ENCODE measurements at places on chromosomes 4 and X.

- no peak for DNase-seq
These were observed 5.8 kb upstream of the TMEM31 start for GRCh38 chrX:103704863-103705262.

DNA sequence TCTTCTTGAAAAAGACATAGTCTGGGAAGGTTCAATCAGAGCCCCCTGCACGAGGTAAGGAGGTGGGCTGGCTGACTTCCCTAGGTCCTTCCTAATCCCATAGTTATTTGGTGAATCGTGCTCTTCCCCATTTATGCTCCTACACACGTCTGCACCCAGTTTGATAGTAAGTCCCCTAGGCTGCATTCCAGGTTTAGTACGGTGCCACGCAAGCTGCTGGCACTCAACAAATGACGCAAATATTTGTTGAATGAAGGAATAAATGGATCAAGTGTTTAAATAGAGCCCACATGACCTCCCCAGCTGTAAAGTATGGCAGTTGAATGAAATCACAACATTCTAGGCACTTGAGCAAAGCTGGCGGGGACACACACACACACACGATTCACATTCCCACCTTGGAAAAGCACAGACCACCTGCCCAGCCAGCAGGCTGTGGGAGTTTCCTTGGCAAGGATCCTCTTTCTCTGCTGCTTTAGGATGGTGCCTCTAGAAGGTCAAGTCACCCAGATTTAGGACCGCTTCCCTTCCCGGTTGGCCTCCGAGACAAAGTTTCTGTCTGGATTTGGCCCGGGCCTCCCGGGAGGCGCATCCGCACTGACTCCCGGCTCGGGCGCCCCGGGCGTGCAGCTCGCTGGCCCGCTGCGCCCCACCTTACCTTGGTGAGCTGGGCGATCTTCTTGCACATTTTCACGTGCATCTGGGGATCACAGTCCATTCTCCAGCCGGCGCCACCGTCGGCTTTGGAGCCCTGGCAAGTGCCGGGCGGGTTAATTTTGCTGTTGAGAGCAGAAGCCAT is 721 bp downstream of the FAM184B start:
- peak; percentile 69 for DNase-seq

GRCh38 chrX:47484885-47485284 is 1.9 kb upstream of the ZNF41 start:
- no peak for DNase-seq

DNA sequence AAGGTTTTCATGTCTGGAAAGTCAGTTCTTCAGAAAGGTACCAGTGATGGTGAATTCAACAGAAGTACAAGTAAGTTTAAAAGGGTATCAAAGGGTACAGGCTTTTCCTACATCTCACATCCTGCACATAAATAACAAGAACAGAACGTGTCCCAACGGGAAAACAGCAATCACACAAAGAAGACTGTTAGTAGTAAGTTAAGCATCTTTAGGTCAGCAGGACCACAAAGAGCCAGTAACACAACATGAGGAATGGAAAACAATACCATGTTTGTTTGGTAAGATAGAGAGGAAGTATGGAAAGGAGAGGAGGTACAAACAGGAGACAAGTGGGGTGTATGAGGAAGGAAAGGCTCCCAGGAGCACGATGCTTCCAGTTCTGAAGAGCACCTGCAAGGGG is 43.2 kb downstream of the SAT1 start:
- no peak for DNase-seq

GRCh38 chr4:15652841-15653240 is 2.3 kb downstream of the FBXL5 start:
- DNase-seq = no peak

DNA sequence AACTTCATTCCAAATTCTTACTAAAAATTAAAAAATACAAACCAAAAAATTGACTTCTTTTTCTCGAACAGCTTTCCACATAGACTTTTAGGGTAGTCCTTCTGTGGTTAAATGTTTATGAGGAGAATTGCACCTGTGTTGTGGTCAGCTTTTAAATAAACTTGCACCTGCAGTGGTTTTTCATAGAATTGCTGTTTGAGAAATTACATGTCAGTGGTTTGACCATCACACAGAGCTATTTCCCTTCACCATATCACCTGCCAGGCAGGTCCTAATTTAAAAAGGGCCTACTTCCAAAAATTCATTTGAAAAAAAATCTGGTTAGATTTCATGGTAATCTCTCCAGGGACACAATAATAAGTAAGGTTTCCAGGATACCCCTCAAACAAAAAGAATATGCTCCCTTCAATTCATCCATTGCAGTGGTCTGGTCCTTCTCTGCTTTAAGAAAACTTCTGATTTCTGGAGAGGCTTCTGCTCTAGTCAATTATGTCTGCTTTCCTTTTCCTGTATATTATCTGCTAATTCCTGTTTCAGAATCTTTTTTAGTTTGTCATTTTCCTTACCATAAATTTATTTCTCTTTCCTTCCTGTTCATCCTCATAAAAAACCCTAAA is 9.8 kb upstream of the UTP3 start:
- DNase-seq = no peak

DNA sequence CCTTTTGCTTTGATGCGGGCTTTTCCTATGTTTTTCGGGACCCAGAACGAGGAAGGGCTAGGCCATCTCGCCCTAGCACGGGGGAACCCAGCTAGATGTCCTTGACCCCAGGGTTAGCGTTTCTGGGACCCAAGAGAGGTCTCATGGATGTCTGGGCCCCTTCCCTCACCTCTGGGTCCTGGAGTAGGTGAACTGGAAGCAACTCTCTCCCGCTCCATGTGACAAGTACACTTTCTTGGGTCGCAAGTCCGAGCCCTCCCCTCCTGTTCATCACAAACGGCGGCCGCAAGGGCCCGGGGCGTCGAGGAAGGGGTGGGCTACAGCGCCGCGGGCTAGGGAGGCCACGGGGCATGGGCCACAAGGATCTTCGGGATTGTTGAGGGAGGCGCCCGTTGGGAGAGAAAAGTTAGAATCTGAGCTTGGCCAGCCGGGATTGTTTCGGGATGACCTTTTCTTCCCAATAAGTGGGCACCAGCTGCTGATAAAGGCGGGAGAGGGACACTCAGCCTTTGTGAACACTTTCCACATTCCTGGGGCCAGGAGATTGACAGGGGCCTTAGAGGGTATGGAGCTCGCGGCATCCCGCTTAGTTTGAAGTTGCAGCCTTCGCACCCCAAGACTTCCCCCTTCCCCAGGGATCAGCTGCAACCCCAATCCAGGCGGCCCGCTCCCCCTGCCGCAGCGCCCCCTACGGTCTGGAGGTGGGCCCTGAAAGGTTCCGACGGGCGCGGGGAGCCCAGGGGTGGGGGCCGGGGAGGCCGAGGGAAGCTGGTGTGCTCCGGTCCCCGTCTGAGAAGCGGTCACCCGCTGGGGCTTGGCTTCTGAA is 136.9 kb upstream of the ZIC3 start:
- DNase-seq = no peak

DNA sequence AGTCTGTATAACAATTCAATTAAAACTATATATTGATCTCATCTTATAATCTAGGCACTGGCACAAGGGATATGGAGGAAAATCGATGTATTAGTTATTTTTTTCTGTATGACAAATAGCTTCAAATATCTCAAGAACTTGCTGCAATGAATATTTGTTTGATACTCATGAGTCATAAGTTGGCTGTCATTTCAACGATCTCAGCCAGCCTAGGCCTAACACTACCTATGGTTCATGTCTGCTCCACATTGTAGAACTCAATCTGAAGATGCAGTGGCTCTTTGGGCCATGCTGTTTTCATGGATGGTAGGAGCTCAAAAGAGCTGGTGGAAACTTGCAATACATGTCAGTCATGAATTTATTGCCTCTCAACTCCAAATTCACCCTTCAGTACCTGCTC is 44.7 kb downstream of the MAGEB17 start:
- no peak for DNase-seq

DNA sequence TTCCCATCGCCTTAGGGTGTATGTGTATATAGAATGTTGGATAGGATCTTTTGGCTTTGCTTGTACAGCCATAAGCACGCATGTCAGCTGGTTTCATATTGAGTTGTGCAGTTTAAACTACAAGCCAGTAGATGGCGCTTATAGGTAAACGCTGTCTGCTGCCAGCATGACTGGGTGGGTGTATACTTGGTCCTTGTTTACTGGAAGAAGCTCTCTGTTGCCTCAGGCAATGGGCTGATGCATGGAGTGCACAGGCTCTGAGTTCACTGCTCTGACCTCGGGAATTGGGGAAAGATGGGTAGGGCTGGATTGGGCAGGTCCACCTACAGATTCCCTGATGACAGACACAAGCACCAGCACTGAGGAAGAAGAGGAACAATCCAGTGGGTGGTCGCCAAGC is 831.5 kb downstream of the STIM2 start:
- no peak for DNase-seq

Data from Right ventricle myocardium inferior (tissue), 1 donor.